ENCODE measurements at places on chromosomes 3 and 15.

DNA sequence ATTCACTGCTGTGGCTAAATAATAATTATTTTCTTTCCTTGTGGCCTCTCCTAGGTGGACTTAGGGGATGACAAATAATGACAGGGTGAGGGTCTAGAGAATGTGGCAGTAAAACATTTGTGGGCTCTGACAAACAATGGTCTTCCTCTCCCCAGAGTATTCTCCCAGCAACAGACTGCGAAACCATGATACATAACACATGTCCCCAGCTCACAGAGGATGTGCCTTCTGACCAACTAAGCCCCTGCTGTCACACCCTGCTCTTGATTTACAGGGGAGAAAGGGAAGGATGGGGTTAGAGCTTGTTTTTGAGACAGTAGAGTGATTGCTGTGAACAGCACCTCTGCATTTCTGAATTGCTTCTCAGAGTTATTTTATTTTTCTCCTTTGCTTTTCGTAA is 116.6 kb upstream of the CTDSPL start:
- no peak for DNase-seq

DNA sequence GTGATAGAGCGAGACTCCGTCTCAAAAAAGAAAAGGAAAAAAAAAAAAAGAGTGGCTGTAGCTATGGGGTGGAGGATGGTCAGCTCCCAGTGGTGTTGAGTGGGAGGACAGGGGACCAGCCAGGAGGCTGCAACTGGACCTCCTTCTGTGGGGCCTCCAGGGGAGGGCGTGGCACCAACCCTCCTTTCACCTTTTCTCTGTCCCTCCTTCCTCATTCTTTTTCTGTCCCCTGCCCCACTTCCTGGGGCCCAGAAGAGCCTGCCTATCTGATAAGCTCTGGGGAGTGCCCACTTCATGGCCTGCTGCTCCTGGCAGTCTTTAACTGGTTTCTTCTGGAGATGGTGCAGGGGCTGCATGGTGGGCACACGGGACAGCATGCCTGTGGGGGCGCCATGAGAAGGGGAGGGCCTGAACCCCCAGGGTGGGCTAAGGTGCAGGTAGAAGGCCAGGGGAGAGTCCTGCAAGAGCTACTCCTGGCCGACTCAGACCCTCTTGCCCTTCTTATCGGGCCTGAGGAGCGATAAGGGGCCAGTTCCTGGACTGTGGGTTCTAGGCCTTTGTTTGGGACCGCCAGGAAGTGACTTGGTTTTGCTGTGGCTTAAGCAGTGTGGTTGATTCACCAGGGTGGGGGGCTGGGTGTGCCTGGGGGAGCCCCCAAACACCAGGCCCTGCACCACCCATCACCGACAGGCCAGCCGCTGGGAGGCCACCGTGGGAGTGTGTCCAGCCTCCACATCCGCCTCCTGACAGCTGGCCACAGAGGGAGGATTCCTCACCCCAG is 49.4 kb upstream of the FLNB start:
- DNase-seq = no peak

DNA sequence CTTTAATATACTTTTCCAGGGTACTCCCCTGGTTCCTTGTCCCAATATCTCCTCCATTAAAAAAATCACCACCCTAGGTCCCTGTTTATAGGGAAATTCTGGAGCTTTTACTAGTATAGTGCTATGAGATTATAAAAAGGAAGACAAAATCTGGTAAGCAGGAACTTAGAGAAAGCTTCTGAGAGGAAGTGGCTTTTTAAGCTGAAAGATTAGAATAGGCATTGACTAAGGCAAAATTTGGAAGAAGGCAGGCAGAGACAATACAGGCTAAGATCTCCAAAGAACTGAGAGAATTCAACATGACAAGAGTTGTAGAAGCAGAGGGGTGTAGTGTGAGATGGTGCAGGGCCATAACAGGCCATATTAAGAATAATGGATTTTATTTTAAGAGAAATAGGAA is 25.8 kb downstream of the SGO1 start:
- no peak for DNase-seq

GRCh38 chr3:8768364-8769087 is 887 bp downstream of the OXTR start:
- no peak for DNase-seq

GRCh38 chr3:87462228-87462627 is 185.8 kb upstream of the POU1F1 start:
- DNase-seq = no peak

DNA sequence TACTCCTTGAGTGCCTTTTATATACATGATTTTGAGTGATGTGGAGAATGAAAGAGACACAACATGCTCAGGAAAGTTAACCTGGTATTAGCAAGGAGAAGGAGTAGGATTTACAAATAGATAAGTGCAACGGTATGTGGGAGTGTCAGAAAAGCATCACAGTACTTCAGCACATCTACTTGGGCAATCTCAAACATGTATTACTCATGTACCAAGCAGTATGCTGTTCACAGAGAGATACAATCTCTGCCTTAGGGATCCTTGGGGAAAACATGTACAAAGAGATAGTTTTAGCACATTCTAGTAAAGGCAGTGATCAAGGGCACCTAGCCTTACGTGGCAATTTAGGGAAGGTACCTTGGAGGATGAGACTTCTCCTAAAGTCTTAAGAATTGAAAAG is 146.5 kb downstream of the FILIP1L start:
- peak; percentile 51 for DNase-seq

DNA sequence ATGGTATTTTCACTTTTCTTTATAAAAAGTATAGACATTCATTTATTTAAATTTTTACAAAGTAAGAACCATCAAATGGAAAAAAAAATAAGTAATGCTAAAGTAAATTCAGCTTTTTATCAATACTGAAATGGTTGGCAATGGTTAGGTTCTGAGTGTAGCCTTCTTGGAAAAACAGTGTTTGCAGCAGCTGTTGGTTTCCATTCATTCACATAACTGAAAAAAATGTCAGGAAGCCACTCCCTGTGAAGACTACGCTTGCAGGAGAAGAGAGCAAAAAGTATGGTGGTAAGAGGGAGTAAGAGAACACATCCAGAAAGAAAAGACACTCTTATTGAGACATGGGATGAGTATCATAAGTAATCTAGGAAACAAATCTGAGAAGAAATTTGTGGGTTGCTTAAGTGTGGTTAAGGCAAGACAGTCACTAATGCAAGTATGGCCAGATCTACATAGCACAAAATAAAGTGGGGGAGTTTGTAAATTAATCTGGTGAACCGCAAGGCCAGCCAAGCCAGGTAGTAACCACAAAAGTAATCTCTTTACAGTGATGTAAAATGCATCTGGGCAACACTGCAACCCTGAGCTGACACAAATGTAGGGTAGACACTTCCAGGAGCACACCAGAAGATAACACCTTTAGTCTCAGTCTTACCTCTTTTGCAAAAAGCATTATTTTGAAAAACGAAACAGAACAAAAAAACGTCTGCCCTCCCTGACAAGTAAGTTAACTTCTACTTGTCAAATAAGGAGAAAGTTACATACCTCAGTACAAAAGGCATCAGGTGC is 133.7 kb downstream of the IGSF11 start:
- no peak for DNase-seq

DNA sequence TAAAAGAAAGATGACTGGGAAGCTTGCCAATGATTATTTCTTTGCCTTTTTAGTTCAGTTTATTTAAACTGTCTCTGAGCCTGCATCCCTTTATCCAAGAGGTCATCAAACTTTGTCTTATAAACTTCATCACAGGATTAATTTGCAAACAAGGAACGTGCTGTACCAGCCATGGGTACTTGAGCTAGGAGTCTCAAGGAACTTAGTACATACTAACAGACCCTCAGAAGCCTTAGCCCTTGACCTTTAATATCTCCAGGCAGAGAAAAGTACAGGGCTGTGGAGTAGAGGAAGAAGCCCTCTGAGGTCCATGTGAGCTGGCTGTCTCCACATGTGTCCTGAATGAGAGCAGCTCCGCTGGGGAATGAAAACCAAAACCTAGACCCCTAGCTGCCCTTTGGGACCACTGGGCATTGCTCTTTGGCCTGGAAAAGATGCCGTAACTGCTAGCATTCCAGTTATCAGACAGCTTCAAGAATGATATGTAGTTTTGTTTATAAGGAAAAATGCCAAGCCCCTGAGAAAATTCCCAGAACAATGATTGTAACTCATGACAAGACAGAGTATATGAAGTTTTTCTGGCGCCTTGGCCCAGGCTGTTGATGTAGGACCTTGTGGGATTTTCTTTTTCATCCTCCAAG is 92.1 kb downstream of the ASB7 start:
- DNase-seq = no peak

GRCh38 chr15:91871837-91872236 is 18.3 kb downstream of the SLCO3A1 start:
- no peak for DNase-seq

GRCh38 chr3:23760325-23760724 is 45.4 kb upstream of the UBE2E1 start:
- no peak for DNase-seq

DNA sequence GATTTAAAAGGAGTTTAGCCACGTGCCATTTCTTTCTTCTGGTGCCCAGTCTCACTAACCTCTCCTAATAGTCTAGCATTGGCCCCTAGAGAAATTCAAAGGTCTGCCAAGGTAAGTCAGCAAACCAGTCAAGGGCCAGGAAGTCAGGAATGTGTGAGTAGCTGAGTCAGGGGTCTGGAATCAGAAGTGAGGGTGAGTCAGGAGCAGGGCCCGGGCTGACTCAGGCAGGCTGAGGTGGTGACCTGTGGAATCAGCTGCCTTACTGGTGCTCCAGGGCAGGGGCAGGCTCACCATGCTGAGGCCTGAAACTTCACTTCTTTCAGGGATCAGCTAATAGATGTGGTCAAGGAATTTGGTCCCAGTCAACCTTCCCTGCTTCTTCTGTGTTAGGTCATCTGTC is 105.8 kb upstream of the MYZAP start:
- peak; percentile 10 for DNase-seq

GRCh38 chr3:185843126-185843525 is 18.3 kb upstream of the IGF2BP2 start:
- DNase-seq = no peak

GRCh38 chr3:34075975-34076374 is 277.5 kb downstream of the PDCD6IP start:
- DNase-seq = no peak

- no peak for DNase-seq
Observed at GRCh38 chr3:148532774-148533173, 164.9 kb upstream of the AGTR1 start.

- no peak for DNase-seq
Observed at GRCh38 chr3:99087277-99087676, 185.8 kb upstream of the DCBLD2 start.

DNA sequence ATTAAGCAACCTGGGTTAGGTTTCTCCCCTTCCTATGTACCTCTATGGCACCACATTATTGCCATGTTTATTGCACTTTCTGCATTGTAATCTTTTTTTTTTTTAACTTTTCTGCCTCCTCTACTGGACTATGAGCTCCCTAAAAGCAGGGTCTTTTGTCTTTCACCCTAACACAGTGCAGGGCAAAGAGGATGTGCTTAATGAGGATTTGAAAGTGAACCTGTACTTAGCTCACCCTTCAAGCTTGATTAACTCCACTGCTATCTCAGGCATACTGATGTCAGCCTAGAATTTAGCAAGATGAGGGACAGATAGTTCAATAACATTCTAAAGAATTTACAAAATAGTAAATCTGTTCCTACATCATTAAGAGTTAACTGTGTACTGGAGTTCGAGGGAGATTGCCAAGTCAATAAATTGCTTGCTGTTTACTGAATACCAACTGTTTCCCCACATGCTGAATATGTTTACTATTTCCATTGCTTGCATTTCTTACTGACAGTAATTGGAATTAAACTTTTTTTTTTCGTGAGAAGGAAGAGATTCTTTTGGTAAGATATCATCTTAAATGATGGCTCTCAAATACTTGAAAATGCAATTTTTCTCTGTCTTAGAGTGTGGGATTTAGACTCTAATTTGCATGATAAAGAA is 15.7 kb upstream of the PPARG start:
- no peak for DNase-seq

GRCh38 chr15:55528812-55529211 is 20.8 kb upstream of the DNAAF4 start:
- DNase-seq = no peak

DNA sequence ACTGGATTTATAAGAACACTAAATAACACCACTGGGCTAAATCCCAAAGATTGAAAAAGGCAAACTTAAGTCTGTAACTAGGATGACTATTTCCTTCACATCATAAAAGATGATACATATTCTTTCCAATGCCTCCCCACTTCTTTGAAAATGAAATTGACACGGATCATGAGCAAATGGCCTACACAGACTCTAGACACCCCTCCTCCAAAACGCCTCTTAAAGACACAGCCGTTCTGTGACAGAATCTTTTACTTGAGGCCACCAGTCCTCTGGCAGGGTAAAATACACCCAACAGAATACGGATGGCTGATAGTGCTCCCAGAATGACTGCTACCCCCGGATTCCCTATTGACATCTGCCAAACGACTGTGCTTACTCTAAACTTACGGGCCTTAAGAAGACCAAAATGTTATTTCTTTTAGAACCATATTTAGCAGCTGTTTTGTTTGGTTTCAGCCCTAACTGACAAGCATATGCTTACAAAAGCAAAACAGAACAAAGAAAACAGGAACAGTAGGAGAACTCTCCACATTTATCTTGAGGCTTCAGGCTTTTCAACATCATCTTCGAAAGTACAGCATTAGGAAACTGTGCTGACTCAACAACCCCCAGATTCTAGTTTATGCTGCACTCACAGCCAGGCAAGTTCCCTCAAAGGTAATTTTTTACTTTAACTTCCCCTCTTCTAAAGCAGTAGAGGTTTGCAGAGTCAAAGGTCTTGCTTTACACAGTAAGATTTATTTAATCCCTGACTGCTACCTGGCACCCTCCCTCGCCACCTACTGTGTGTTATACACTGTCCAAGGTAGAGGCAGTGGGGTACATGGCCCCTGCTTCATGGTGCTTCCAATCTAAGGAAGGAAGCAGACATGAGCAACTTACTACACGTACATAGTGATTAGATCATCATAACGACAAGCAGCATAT is 84.3 kb downstream of the TNIK start:
- DNase-seq = no peak

- no peak for DNase-seq
Observed at GRCh38 chr15:39788800-39789565, 6.3 kb upstream of the FSIP1 start.
